Frontal cortex (tissue), 4 donors: ENCODE measurements at places on chromosomes 3 and 15. TPM values are rescaled to one million over a fixed set of nuclear protein-coding genes. Genes with fewer than 3 reads are reported as not detected.

The GOLGA6L6 gene
- not detected for total RNA-seq

GRCh38 chr15:36912311-36912712, 188.0 kb downstream of the MEIS2 start:
- DNase-seq = no peak

DNA sequence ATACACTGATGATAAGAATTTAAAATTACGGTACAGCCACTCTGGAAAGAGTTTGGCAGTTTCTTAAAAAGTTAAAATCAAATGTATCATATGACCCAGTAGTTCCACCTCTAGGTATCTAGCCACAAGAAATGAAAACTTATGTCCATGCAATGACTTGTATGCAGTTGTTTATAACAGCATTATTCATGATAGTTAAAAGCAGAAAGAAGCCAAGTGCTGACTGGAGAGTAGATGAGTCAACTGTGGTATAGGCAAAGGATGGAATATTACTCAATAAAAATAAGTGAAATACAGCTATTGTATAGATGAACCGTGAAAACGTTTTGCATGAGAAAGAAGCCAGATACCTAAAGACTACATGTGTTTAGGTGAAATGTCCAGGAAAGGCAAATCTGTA, 14.8 kb downstream of the GPR87 start:
- DNase-seq = no peak

The P2RY1 gene
- total RNA-seq = 33.8 TPM

The TMEM108 gene
- 18.3 TPM for total RNA-seq

The SI gene
- not detected for total RNA-seq

- no peak for DNase-seq
These were observed 30.4 kb upstream of the COLQ start for GRCh38 chr3:15551902-15552301.

GRCh38 chr3:193621127-193621526, 28.1 kb downstream of the OPA1 start:
- no peak for DNase-seq

The GABRR3 gene
- not detected for total RNA-seq

GRCh38 chr15:96470681-96471310, 140.3 kb downstream of the NR2F2 start:
- no peak for DNase-seq
